ELF-1 (cell line): ENCODE measurements at places on chromosomes 5 and 9.

- DNase-seq = no peak
These were observed at the start of gene EGFL7 for GRCh38 chr9:136662656-136663581. Gene EGFL7 (plus strand): TSS chr9:136662916. CDS start chr9:136668283, 5,367 bp downstream.

DNA sequence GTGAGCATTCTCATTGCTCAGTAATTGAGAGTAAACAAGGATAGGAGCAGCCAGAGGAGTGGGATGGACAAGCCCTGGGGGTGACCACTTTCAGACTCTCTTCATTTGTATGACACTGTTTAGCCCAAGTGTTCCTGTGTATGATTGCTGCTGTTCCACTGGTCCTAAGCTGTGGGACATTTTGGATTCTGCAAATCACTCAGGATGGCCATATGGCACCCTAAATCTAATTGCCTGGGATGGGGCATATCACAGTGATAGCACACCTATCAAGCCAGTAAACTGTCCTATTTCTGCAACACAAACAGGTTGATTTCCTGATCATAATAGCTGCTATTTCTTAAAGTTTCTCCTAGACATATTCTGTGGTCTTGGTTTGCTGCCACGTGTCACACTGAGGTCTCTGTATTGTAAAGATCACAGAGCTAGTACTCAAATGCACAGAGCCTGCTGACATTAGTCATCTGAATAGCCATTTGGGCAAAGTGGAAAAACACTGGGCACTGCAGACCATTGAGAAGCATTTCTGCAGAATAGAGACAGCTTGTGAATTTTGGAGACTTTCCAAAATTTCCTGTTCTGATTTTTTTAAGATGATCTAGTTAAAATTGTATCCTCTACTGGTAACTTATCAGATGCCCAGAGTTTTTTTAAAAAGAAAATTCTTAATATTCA, 320.2 kb downstream of the RFX3 start:
- DNase-seq = no peak

DNA sequence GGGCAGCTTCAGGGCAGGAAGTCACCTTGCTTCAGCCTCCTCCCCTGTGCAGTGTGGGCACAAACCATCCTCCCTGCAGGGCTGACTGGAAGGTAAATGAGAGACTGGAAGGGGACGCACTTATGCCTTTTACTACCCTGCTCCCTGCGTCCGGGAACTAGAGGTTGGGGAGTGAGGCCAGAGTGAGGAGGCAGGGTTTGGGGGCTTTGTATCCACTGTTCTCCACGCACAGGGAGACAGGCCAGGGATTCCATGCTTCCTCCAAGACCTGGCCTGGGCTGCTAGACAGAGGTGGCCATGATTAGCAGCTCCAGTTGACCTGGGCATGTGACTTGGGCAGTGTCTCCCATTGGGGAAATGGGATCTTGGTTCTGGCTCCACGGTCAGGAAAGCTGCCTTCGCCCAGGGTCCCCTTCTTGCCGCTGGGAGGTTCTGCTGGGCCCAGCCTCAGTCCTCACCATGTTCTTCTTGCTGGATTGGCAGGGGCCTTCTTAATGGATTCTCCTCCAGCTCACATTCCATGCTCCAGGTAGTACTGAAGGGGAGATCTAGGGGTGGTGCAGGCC, 37.0 kb upstream of the PSD2 start:
- DNase-seq = no peak

GRCh38 chr9:20553558-20554149, 68.6 kb downstream of the MLLT3 start:
- no peak for DNase-seq

DNA sequence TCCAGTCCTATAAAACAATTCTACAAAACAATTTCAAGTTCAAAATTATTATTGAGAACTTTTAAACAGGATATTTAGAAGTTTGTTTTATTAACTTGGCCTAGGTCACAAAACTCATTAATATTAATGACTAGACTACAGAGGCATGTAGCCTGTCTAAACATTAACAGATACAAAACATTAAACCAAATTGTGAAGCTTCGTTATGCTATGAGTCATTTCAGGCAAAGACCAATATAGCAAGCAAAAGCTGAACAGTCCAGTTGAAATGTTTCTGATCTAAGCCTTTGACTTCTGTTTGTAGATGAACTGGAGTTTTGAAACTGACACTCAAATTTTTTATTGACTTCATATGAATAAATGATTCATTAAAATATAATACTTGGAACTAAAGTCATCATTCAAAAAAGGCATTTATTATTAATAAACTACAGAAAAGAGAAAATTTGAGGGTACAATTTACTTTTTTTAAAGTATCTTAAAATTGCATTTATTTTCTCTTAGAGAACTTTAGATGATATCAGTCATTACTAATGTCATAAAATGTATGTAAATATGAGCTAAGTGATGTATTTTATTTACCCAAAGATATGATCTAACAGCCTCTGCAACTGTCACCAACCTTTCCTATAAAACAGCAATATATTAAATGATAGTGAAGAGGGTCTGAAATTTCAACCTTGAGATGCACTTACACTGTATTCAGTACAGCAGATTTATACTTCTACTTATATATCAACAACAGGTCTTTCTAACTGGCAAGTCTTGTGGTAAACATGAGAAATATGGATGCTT, 188.8 kb downstream of the COMMD10 start:
- DNase-seq = no peak

DNA sequence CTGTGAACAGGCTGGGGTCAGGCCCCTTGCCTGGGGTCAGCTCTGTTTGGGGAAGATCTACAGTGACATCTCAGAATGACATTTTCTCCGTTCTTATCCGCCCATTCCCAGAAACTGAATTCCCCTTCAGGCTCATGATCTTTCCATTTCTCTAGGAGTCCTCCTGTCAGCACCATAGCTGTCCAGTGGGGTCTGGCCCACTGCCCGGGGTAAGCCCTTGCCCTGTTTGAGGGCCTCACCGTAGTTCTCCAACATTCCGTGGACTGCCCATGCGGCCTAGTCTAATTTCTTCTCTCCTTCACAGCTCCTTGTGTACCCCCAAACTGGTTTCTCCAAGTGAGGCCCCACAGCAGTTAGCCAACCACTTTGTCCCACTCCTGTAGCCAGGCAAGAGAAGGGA, 68.4 kb downstream of the ENTREP1 start:
- no peak for DNase-seq

- no peak for DNase-seq
These were observed 59.1 kb upstream of the TLR4 start for GRCh38 chr9:117644932-117645636.

- no peak for DNase-seq
These were observed 18.3 kb upstream of the RNU6ATAC start for GRCh38 chr9:134182554-134183085.

DNA sequence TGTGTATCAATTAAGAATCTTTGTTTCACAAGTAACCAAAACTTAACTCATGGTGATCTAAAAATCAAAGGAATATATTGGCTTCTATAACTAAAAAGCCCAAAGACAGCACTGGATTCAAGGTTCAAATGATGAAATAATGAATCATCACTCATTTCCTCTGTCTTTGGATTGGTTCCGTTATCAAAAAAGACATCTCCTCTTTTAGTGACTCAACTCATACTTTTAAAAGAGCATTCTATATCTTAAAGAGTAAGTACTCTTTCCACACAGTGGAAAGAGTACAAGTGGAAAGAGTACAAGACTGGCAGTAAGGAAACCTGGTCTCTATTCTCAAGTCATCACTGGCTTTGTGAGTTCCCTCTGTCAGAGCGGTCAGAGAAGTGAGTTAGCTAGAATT, 141.4 kb upstream of the NMUR2 start:
- no peak for DNase-seq

DNA sequence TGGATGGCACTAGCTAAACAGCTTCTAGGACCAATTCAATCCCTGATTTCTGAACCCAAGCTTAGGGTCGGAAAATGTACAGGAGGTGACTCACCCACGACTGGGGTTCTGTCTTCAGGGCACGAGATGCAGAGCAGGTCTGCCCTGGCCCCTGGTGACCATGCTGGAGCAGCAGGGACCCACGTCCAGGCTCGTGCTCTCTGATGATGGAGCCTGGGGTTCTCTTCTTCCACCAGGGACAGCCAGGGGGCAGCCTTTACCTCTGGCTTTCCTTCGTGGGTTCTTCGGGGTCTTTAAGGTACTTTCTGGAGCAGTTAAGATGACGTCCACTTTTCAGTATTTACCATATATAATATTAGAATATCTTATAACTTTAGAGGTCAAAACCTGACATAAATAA, 2.1 kb downstream of the CFAP77 start:
- peak; percentile 72 for DNase-seq
